Left ventricle myocardium inferior (tissue), 1 donor: ENCODE measurements at places on chromosomes 6 and 20.

- no peak for DNase-seq
Observed at GRCh38 chr20:36463212-36464061, 77.9 kb upstream of the MYL9 start.

GRCh38 chr6:155171747-155172449 lies 91.9 kb upstream of the CLDN20 start:
- no peak for DNase-seq

GRCh38 chr20:9500121-9500520 lies 14.3 kb upstream of the LAMP5 start:
- no peak for DNase-seq

GRCh38 chr6:36120979-36121786 lies 9.1 kb upstream of the MAPK13 start:
- peak; percentile 45 for DNase-seq

GRCh38 chr6:170017603-170018320 lies 266.3 kb downstream of the ERMARD start:
- no peak for DNase-seq

DNA sequence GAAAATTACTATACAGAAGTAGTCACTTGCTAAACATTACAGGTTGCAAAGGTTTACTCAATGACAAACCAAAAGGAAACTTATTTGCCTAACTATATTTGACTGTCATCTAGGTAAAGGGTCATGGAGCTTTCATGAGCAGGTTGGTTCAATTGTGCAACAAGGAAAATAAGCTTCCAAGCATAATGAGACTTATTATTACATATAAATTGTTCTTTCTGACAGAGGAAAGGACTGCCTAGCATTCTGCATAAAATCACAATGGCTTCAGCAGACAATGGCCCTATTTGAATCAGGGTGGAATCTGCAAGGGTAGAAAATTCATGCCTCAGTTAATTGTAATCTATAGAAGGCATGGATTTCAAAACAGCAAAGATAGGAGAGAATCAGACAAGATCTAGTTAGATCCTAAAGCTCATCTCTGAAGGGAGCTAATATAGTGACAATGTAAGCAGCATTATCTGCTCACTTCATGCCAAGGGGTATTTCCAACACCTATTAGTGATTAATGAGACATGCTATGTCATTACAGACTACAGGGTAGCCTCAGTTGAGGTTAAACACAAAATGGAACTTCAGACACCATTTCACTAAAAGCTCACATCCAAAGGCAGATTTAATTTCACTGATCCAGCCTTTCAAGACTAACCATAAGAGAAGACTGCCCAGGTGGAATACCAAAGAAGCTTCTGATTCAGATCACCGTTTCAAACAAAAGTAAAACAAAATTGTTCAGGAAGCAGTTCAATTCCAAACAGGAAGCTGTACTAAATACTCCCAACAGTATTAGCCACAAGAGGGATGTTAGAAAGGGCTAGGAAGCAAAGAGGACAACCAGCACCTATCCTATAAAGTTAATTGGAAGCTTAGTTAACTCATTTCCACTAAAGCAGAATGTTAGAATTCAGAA lies 8.5 kb downstream of the STAU1 start:
- no peak for DNase-seq

- DNase-seq, result no peak
Observed at GRCh38 chr6:49551866-49552129, 1.3 kb downstream of the C6orf141 start.

DNA sequence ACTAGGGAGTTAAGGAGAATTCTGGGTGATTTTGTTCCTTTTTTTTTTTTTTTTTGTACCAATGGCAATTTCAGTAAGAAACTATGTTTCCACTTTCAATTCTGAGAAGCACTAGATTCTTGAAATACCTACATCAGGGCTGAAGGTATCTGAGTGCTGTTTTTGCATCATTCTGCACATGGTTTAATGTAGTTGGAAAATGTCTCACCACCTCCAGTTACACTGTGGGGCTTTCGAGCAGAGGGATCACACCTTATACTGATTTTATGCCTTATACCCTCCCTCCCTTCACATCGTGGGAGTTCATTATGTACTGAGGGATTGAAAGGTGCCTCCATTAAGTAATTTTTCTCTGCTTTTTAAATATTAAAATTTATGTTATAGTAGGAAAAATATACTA lies 144.8 kb downstream of the KLHL32 start:
- no peak for DNase-seq

DNA sequence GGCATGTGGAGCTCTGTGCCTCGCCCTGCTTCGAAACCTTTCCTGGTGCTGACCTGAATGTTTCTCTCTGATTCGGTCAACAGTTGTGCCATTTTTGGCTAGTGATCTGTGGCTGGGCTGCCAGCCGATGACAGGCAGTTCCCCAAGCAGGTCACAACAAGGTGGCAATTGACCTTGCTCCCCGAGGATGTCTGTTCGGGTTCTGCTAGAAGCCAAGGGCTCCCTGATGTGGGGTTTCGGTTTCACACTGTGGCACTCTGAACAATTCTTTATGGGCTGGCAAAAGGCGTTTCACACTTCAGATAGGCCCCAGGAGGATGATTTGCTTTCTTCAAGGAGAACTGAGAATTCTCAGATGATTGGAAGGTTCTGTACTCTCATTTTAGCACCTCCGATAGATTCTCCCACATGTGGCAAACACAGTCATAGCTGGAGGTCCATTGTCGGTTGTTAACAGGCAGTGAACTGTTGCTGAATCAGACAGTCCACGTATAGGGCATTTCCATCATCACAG lies 135.6 kb downstream of the SLC24A3 start:
- peak; percentile 16 for DNase-seq

DNA sequence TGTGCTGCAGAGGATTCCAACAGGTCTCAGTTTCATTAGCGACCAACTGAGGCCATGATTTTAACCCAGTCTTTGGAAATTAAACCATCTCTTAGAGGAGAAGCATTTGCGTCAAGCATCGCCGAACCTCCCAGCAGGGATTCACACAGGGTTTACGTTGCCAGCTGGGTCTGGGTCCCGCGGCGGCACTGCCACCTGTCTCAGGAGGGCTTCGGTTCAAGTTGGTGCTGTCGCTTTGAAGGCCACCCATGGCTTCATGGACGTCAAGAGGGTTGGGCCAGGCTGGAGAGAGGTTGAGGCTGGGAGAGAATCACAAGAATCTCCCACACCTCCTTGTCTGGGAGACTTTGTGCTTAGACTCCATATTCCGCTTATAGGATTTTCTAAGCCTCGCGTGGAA lies 43.0 kb upstream of the FRMD1 start:
- no peak for DNase-seq

- no peak for DNase-seq
Observed at GRCh38 chr20:15609921-15610320, 963.3 kb downstream of the KIF16B start.

GRCh38 chr20:38111366-38112232 lies 53.5 kb downstream of the TGM2 start:
- no peak for DNase-seq

DNA sequence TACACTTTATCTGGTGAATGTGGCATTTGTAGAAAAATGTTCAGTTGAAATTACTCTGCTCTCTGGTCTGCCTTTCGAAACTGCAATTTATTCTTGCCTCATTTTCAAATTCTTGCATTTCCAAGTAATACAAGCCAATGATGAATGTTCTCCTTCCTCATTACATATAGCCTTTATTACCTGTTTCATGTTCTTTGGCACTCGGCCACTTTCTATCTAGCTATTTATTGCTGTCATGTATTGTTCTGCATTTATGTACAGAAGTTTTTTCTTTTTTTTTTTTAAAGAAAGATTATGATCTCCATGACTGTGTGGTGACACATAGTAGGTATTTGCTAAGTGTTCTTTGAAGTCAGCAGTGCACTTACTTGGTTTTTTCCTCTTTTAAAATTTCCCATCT lies 261.4 kb downstream of the ZFAND3 start:
- DNase-seq, result no peak

DNA sequence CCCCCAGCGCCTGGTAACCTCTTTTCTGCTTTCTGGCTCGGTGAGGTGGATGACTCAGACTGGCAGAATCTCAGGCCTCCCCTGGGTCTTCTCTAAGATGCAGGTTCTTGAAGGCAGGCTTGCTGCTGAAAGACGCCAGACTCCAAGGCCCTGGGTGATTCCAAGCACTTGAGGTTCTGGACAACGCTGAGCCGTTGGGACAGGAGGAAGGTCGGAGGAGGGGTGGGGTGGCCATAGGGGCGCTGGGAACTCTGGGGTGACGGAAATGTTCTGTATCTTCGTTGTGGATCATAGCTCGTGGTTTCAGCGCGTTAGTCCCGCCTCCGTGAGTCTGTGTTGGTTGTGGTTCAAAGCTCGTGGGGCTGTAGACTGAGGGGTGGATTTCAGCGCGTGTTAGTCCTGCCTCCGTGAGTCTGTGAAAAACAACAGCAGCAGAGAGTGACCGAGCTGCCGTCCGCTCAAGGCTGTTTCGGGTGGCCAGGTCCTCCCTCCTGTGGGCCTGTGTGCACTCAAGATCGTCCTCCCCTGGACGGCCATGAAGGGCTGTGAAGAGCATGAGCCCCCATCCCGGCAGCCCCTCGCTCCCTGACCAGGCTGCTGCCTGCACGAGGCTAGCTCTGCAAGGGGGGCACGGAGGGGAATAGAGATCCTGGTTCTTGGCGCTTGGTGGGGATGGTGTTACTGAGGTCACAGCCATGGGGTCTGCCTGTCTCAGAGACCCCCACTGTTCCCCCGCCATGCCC lies 7.7 kb downstream of the NTSR1 start:
- DNase-seq, result no peak
